D341Med (cell line): ENCODE measurements at places on chromosomes 16 and 17.

GRCh38 chr17:28926366-28926765 is 23.5 kb upstream of the DHRS13 start:
- no peak for DNase-seq

- DNase-seq, result no peak
These were observed 41.9 kb upstream of the NSRP1 start for GRCh38 chr17:30074730-30075129.

GRCh38 chr17:82408938-82409318 is 9.2 kb upstream of the HEXD start:
- no peak for DNase-seq

DNA sequence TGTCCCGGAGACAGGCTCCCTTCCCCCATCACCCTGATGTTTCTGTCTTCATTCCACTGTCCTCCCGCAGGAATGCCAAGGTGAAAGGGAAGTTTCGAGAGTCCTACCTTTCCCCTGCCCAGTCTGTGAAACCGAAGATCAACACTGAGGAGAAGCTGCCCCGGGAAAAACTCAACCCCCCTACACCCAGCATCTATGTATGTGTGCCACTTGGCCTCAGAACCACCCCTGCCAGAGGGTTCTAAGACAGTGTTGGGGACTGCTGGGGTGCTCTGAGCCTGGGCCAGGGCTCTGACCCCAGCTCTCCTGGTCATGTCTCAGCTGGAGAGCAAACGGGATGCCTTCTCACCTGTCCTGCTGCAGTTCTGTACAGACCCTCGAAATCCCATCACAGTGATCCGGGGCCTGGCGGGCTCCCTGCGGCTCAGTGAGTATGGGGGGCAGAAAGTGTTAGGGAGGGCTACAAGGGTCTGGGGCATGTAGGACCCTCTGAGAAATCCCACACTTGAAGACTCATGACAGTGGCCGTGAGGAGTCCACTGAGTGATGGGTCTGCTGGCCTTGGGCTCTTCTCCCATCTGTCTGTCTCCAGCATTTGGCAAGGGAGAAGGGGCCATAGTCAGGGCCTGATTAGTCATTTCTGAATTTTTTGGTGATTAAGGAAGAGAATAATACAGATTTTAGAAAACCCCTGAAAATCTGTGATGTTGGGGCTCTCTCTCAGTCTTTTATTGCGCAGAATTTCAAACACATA is 4.9 kb upstream of the TMEM88 start:
- DNase-seq, result no peak

DNA sequence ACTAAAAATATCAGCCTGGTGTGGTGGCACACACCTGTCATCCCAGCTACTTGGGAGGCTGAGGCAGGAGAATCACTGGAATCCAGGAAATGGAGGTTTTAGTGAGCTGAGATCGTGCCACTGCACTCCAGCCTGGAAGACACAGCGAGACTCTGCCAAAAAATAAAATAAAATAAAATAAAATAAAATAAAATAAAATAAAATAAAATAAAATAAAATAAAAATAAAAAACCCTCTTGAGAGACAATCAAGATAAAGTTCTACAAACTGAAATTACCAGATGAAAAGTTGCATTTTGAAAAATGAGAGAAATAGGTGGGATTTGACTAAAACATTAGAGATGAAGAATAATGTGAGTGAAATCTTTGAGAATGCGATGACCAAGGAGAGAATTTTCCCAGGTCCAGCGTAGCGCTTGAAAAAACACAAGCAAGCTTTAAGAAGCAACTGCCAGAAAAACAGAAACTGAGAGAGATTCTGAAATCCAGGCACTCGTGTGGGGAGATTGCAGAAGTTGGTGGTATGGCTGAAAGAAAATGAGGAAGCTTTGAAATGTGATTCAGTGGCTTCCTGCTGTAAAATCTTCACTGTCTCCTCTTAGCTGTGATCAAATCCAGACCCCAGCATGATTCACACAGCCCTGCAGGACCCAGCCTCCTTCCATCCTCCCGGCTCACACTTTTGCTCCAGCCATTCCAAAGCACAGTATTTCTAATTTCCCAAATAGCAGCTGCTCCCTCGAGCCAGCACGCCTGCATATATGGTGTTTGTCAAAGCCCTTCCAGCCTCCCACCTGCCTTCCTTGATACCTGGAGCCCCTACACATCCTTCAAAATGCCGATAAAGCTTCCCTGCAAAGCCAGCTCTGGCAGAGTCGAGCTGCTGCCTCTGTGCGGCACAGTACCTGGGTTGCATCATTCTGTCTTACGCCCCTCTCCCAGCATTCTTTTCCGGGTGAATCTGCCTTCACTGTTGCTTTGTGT is 8.2 kb upstream of the CD300E start:
- no peak for DNase-seq
